ENCODE measurements at places on chromosomes 12 and 14.

DNA sequence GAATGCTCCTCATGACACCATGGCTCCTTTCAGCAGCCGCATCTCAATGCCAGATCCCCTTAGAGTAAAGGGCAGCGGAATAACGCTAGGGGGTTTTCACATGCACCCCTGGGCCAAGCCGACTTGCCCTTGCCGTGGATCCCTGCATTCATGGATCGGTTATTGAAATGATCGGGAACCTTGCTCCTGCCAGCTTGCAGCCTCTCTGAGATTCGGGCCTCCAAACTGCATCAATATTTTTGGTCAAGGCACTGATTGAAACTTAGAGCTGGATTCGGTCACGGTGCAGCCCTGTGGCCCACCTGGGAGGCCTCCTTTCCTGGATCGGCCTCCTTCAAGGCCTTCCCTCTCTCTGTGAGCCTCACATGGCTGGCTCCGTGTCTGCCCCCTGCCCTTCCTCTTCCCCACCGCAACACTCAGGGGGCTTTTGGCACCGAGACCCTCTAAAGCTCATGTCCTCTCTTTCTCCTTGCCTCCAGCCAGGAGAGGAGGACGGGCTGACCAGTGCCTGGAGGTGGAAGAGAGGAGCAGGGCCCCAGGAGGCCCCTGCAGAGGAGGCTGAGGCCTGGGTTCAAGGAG lies 1.8 kb downstream of the PTPN6 start:
- DNase-seq = no peak

DNA sequence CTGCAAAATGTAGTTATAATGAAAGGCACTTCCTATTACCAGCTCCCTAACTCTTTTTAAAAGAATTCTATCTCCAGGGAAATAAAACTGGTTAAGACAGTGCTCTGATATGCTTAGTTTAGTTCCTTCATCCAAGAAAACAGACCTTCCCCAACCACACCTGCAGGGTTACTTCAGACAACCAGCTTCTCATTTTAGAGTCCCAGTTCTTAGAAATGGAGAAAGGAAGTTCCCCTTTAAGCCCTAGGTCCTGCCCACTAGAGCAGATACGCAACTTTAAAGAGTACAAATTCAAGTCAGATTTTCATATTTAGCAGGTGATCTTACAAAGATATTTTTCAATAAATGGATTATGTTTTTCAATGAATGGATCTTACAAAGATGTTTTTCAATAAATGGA lies 4.4 kb upstream of the WSB2 start:
- DNase-seq = no peak

DNA sequence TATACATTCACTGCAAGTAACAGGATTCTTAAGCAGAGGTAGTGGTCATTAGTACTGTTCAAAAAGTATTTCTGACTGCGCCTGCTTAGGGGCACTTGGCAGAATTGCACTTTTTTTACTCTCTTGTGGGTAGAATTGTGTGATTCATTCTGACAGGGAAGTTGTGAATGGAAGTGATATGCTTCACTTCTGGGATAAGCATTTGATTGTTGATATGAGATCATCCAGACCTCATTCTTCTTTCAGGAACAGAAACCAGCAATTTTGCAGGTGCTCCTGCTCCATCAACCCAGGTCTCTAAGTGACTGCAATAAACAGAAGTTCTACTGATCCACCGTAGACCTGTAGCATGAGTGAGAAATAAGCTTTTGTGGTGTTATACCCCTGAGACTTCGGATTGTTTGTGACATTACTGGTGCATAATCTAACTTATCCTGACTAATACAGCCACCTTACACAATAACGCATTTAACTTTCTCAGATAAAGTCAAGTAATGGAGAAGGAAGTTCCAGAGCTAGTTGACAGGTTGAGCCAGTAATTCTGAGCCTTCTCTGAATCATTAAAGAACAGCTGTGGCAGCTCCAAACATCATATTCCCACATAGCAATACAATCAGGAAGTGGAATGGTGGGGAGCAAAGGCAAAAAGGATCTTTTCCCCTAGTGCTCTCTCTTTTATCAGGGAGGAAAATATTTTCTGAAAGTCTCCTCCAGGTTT lies 387.9 kb downstream of the SYT1 start:
- DNase-seq = no peak

GRCh38 chr12:105644770-105645169 lies 314.3 kb downstream of the C12orf75 start:
- no peak for DNase-seq

- no peak for DNase-seq
Observed at GRCh38 chr12:99521664-99522063, 125.9 kb upstream of the GARIN6 start.

- no peak for DNase-seq
Observed at GRCh38 chr14:58276208-58276607, 22.1 kb upstream of the ARID4A start.

DNA sequence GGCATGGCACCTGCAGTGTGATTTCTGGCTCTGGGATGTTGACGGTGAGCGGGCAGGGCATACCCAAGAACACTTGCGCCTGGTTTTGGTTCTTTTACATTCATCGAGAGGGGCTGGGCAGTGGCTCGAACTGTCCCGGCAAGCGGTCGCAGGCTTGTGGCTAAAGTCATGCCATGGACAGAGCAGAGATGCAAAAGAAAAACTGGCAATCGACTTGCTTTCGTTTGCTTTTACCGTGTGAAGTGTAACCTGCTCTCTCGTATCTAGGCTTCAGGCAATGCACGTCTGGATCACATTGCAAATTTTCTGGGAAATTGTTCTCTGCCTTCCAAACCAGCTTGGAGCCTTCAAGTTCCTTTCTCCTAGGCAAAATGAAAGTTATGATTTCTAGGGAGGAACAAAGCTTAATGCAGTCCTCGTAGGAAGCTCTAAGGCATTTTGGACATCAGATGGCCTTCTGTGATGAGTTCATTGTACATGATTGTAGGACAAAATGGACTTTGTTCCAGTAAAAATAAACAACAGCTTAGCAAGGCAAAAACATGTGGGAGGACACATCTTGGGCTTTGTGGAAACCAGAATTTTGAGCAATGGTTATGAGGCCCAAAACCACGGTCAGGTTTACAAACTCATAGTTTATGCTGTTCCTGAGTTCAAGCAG lies 18.3 kb downstream of the ADGRD1 start:
- DNase-seq = no peak

GRCh38 chr14:70359076-70359424 lies 433 bp downstream of the COX16 start:
- no peak for DNase-seq

GRCh38 chr12:117518594-117519270 lies 157.3 kb upstream of the NOS1 start:
- no peak for DNase-seq

- no peak for DNase-seq
Observed at GRCh38 chr12:7369274-7369729, 65.4 kb downstream of the ACSM4 start.

DNA sequence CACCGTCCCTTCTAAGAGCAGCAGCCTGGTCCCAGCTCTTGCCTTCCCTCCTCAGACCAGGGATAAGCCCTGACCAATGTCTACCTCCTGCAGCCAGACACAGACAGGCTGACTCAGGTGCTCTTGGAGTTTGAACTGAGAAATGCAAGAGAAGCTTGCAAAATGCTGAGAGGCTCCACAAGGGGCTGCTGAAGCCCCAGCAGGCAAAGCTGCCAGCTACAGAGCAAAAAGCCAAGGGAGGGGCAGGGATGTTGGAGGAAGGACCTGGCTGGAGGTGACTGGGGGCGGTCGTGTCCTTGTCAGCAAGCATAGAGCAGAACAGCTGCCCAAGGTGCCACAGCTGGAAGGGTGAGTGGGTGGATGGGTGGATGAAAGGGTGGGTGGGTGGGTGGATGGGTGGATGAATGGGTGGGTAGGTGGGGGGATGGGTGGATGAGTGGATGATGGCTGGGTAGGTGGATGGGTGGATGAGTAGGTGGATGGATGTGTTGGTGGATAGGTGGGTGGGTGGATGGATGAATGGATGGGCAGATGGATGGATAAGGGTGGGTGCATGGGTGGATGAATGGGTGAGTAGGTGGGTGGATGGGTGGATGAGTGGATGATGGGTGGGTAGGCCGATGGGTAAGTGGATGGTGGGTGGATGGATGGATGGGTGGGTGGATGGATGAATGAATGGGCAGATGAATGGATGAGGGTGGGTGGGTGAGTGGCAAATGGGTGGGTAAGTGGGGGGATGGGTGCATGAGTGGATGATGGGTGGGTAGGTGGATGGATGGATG lies 4.0 kb upstream of the INF2 start:
- no peak for DNase-seq

DNA sequence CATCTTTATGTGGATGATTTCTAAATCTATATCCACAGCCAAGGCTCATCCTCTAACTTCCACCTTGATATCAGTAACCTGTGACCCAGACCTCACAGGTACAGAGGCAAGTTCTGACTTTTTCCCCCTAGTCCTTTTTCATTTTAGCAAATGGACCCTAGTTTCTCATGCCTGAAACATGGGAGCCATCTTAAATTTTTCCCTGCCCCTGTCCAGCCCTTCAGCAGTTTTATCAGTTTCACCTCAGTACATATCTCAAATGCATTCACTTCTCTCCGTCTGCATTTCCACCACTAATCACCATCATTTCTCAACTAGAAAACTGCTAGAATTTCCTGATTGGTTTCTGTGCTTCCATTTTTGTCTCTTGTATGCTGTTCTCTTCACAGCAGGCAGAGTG lies 79.3 kb downstream of the DIP2B start:
- DNase-seq = no peak

DNA sequence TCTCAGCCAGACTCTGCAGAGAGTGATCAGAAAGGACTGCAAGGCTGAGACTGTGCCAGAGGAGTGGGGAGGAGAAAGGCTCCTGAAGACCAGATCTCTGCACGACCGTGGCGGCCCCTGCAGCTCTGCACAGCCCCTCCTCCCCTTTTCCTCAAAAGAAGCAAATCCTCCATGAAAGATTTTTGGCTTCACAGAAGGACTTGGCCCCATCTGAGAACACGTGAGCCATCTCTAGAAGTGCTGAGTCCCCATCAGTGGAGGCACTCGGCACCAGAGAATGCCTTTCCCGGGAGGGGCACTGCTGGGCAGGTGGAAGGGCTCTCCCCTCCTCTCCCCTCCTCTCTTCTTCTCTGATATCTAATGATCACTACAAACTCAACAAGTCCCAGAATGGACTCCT lies 6.8 kb downstream of the FIGNL2 start:
- DNase-seq = no peak
